Cerebellar nuclear complex (tissue), 1 donor: ENCODE measurements at places on chromosomes 16 and 17.

- DNase-seq, result peak; percentile 49
These were observed at the start of gene NAE1 for GRCh38 chr16:66830422-66831404. TSS of gene NAE1 (minus strand) at chr16:66830976. CDS start at chr16:66830899, 77 bp downstream.

DNA sequence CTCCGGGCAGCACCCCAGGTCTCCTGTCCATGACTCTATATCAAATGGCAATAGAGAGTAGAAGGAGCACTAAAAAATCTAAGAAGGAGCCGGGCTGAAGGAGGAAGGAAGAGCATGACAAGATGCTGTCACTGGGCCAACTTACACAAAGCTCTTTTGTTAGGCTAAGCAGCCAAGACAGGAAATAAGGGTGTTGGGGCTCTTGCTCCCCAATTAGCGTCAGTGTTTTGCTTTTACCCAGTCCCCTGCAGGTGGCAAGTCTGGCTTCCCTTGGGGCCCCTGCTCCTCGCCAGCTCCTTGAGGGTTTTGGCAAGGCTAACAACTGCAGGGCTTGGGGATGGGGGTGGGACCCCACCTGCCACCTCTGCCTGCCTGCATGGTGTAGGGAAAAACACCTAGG is 120.5 kb downstream of the CCT6B start:
- no peak for DNase-seq

DNA sequence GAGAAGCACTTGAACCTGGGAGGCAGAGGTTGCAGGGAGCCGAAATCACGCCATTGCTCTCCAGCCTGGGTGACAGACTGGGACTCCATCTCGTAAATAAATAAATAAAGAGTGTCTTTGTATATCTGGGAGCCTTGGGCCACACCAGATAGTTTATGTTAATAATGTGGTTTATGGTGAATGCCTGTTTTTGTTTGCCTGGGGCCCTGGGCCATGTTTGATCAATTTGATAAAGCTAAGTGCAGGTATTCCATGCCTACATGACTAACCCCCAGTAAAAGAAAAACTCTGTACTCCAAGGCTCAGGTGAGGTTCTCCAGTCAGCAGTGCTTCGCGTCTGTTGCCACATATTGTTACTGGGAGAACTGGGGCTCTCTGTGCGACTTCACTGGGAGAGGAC is 15.1 kb downstream of the SCIMP start:
- no peak for DNase-seq

- DNase-seq, result peak; percentile 40
These were observed 7.5 kb upstream of the C16orf95 start for GRCh38 chr16:87324411-87325275.
